Common myeloid progenitor, CD34-positive (primary cell): ENCODE measurements at places on chromosomes 6 and 20.

GRCh38 chr6:39829331-39829730 lies 37.2 kb downstream of the DAAM2 start:
- no peak for DNase-seq

DNA sequence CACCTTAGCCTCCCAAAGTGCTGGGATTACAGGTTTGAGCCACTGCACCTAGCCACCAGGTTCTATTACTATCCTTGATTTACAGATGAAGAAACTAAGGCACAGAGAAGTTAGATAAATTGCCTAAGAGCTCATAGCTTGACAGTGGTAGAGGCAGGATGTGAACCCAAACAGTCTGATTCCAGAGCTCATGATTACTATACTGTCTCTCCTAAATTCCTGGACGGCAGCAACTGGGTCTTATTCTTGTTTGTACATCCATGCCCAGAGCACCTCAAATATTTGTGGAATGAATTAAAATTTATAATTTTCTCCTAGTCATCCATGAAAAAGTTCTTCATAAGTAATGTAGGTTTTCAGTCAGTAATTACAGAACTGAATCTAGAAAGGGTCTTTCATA lies 15.1 kb downstream of the PDSS2 start:
- no peak for DNase-seq

- no peak for DNase-seq
These were observed 58.4 kb upstream of the ARID1B start for GRCh38 chr6:156718647-156719394.

DNA sequence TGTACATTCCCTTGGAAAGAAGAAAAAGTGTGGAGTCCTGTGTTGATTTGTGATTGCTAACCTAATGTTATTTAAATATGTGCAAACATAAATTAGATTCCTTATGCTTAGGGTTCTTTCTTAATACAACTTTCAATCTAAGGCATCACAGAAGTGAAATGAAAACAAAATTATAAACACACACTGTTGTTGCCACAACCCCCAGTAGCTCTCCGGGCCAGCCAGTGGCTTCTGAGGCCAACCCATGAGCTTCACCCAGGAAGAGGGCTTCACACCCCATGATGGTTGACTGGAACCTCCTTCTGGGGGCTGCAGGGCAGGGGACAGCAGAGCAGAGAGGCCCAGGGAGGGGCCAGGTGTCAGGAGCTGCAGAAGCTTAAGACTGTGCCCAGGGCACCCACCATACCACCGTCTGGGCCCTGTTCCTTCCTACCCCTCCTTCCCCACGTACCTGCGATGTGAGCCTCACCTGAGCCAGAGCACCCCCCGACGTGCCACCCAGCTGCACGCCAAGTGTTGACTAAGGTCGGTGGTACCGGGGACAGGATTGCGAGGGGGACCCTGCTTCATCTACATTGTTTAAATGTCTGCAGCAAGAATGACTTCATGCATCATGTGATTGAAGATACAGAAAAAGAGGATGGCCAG lies 110.5 kb downstream of the FAM120B start:
- DNase-seq, result no peak

- DNase-seq, result no peak
These were observed 22.5 kb upstream of the CST3 start for GRCh38 chr20:23659989-23660837.

GRCh38 chr20:12207875-12208274 lies 290.2 kb downstream of the BTBD3 start:
- DNase-seq, result peak; percentile 34

DNA sequence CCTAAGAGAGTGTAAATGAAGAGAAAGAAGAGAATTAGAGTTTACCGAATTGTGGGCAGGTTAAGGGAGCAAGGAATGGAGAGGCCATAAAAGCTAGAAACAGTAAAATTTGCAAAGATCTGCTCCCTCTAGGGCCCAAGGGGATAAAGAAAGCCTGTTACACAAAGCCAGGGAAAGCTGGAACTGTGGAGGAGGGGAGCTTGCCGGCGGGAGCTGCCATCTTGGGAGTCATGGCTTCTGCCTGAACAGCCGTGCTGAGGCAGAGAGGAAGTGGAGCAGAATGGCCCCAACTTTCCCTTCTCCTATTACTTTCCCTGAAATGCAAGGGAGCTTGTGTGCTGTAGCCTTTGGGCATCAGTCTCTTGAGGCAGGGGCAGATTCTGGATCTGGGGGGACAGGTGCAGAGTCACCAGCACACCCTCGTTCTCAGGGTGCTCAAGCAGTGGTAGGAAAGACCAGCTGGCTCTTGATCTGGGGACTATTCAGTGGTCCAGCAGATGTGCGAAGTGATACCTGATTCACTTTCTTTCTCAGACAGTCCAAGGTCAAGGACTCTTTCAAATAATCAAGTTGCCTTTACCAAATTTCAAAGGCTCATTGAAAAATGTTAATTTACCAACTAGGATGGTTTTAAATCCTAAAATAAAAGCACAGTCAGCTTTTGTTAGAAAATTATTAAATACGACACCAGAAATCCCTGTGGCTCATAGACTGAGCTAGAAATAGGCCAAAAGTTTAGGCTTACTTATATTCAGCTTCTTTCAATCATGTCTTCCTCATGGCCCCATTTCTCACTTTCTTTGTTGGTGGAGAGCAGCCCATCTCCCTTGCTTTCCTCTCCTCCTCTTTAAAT lies 25.7 kb downstream of the LAMA4 start:
- DNase-seq, result no peak

DNA sequence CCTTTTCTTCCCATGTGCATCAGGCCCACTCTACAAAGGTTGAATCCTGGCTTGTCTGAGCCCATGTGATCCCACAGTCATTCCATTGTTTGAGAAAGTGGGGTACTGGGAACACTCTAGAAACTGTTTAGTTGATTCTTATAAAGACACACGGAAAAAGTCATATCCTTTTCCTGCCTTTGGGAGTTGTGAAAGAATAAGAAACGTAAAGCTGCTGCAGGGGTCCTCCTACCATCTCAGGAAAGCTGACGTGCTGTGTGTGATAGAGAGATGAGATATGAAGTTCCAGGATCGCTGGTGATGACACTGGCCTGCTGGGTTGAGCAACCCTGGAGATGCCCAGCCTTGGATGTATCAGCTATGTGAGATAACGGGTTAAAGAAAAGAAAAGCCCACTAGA lies 21.3 kb upstream of the HLA-DRB5 start:
- DNase-seq, result no peak

GRCh38 chr6:132764370-132764769 lies 6.7 kb upstream of the VNN2 start:
- no peak for DNase-seq

DNA sequence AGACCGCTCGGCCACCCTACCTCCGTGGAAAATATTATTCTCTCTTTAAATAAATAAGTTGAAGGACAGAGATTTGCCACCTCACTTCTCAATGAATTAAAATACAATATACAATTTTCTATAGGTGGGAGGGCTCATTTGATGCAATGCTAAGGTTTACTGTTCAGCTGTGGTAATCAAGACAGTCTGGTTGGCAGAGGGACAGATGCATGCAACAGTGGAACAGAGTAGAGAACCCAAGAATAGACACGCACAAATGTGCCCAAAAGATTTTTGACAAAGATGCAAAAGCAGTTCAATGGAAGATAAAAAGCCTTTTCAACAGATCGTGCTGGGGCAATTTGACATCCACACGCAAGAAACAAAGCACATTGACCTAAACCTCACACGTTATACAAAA lies 145.2 kb downstream of the CEBPB start:
- no peak for DNase-seq

DNA sequence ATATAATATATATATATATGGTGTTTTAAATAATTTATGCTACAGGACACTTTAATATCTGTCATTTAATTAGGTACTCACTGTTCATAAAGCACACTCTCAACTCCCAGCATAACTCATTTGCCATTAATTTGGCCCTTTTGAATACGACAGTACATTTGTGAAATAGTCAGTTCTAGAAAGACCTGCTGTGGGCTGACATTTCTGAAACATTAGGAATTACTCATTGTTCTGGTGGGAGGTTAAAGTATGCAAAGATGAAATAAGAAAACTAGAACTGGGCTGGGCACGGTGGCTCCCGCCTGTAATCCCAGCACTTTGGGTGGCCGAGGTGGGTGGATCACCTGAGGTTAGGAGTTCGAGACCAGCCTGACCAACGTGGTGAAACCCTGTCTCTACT lies 497.5 kb downstream of the UTRN start:
- no peak for DNase-seq

- DNase-seq, result no peak
These were observed 397.2 kb upstream of the MAP3K7 start for GRCh38 chr6:90984066-90984465.

DNA sequence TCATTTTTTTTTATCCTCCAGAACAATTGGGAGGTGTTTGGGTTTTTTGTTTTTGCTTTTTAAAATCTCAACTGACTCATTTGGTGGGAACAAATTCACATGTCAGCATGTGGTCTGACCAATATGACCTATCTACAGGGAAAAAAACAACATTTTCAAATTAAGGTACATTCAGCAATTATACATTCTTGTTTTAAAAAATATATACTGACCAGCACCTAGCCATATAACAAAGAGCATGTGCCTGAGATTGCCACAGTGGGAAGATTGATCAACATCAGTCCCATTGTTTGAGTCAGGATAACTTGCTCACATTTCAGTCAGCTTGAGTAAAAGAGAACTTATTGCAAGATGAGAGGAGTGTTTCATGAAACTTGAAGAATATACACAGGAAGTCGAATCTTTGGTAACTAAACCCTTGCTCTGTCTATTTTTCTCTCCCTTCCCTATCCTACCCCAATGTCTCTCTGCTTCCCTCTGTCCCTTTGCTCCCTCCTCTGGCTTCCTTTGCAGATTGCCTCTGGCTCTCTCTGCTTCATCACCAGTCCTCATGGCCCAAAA lies 163.2 kb upstream of the TAB2 start:
- no peak for DNase-seq

GRCh38 chr6:137471986-137472385 lies 22.2 kb downstream of the OLIG3 start:
- DNase-seq, result no peak

DNA sequence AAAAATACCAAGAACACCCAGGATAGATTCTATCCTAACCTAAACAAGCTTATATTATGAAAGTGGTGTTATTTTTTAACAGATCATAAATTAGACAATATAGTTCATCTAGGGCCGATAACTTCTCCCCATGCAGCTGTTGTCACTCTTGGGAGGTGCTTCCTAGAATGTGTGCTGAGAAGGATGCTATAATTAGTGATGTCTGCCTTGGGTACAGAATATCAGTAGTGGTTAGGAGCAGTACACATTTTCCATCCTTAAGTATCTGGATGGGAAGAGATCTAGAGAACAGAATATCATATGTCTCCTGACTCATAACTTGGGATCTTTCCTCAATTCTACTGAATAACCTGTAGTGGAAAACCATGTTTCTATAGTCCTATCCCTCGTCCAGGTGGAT lies 214.5 kb downstream of the BCKDHB start:
- DNase-seq, result no peak

DNA sequence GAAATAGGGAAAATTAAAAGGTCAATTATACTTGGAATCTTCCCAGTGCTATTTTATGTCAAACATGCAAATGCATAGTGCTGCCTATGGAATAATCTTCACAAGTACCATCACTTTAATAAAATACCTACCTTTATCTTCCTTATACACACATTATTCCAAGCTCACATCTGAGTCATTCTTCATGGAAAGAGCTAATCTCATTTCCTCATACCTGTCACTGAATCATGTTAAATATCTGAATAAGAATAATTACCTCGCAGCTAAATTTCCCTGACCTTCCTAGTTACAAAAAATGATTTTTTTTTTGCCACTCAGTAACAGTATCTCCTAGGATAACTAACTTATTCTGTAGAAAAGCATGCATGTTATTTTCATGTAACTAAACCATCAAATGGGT lies 661.4 kb upstream of the HS3ST5 start:
- DNase-seq, result no peak

DNA sequence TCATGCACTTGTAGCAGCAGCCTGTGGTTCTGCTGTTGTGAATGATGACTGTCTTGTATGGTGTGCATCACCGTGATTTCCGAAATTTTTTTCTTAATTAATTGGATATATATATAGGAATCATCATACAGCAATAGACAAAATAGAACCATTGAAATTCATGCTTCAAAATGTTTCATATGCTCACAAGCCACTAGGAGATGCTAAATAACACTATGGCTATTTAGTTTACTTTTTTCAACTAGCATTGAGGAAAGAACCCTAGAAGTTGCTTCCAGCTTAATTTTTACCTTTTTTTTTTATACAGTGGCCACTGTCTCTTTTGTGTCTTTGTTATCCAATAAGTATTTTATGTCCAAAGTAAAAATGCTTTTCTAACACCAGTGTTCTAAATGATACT lies 485.4 kb downstream of the CDKAL1 start:
- no peak for DNase-seq

DNA sequence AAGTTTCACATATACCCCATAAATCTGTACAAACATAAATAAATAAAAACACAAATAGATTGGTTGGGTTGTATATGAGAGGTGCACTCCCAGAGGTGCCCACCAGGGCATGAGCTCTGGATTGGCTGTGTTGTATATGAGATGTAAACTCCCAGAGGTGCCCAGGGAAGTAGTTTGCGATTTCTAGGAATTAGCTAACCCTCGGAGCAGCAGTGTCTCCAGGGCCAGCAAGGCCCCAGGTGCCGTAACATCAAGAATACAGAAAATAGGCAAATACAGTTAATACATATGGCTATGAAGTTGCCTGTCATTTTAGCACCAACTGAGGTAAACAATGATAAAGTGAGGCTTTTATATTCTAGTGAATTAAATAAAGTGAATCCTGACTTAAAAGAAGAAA lies 5.4 kb upstream of the GINM1 start:
- DNase-seq, result peak; percentile 31

- peak; percentile 2 for DNase-seq
These were observed 61.9 kb upstream of the NRSN1 start for GRCh38 chr6:24064106-24064505.

DNA sequence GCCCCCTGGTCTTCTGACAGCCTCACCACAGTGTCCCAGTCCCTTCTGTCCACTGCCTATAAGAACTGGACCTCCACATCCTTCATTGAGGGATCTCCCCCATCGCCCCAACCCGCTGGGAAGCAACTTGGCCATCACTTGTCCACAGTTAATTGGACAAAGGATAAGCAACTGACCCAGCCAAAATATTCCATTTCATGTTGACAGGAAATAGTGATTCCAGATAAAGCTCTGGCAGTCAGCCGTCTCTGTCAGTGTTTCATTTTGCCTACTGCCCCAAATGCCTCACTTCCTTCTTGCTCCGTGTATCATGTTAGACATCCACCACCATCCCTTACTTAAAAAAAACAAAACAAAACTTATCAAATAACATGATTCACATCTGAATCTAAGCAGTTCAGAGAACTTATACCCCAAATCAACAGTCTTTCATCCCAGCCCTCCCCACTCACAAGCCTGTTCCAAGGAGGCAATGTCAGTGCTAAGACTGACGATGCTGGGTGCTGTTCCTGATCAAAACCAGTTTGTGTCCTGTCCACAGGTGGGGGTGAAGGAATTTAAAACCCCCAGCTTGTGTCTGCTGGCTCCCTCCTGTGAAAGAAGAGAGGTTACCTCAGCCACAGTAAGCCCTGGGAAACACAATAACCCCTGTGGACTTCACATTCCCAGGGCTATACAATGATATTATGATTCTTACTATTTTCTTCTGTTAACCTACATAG lies 162.5 kb downstream of the WDR27 start:
- no peak for DNase-seq
